ENCODE measurements at places on chromosomes 4 and X.

DNA sequence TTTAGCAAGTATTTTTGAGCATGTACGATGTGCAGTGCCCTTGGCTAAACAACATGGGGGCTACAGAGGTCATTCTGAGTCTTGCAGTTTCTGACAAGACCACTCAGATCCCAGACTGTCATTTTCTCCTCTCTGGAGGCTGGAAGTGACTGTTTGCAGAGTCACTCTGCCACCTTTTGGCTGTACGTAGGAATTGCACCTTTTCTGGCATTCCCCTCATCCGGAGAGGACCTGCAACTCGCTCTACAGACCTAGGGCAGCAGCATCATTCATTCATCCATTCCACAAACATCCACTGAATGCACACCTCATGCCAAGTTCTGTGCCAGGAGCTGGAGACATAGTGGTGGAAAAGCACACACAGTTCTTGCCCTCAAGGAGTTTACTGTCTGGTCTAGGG, 160.4 kb upstream of the GPR101 start:
- DNase-seq: peak; percentile 30

DNA sequence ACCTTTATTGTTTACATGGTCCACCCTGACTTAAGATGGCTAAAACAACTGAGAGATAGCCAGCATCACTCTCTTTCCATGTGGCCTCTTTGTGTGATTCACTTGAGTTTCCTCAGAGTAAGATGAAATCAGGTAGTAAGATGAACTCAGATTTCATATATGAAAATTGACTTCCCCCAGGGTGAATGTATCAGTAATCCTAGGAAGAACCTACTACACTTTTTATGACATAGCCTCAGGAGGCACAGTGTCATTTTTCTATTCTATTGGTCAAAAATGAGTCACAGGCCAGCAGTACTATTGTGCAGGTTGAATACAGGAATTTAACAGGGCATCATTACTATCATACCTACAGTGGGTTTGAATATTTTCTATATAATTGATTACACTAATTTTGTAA, 14.6 kb upstream of the SULT1E1 start:
- no peak for DNase-seq

DNA sequence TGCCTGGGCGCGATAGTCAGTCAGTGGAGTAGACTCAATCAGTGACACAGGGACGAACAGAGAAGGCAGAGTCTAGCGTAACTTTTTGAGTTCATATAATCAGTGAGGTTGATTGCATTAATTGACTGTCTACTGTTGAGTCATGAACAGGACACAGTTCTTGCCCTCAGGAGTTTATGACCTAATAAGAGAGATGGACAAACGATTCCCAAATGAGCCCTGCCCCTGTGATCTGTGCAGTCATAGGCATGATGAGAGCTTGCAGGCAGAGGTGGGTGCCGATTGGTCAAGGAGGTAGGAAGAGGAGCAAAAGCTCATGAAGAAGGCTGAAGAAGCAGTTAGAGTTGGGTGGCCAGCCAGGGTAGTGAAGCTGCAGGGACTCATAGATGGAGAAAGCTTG, 57.1 kb downstream of the ADD1 start:
- no peak for DNase-seq

DNA sequence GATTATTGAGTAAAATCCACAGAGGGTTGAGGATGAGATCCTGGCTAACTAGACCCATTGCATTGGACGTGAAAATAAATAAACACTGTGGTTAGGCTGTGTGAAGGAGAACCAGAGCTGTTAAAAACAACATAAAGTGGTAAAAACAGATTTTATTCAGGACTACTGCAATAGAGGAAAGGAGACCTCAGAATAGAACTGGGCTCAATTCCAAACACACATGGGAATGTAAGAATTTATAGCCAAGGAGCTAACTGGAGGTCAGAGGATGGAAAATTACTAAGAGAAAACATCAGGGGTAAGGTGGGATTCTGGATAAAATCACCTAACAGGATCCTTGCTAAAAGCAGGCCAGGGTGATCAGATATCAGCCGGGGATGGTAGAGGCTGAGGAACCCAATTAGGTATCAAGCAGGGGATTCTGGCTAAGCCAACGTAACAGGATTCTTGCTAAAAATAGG, 112.4 kb downstream of the RNF150 start:
- no peak for DNase-seq

- DNase-seq: no peak
Measured at GRCh38 chr4:144782345-144782744, 136.4 kb downstream of the HHIP start.

DNA sequence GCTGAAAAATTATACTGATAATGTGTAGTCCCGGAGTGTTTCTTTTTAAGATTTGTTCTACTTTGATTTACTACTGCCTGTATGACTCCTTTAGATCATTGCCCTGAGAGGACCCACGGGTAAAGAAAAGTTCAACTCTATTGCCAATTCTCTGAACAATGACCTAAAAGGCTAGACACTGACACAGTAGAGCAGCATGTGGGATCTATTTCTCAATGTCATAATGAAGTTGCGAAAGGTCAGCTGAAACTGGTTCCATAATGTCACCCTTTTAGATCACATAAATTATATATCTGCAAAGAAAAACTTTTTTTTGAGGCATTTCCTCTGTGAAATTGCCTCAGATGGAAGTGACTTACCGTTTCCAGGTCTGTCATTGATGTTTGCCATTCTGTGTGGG, 67.4 kb downstream of the GLRB start:
- no peak for DNase-seq

- DNase-seq: no peak
Measured at GRCh38 chrX:2342874-2343273, 157.9 kb downstream of the DHRSX start.

DNA sequence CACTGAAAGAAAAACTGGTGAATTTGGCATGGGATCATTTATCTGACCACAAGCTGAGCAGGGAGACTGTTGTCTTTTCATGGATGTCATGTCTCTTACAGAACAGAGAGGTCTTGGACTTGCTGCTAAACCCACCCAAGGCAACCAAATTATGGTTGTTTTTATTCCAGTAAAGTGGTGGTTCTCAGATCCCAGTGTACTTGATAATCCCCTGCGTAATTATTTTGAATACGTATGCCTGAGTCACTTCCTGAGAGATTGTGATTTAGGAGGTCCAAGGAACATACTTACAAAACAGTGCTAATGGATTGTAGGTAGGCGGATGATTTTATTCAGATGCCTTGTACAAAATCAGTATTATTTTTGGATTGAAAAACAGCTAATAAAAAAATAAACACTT, 585.6 kb downstream of the IL1RAPL1 start:
- no peak for DNase-seq
